ENCODE measurements at places on chromosomes 7 and 10.

DNA sequence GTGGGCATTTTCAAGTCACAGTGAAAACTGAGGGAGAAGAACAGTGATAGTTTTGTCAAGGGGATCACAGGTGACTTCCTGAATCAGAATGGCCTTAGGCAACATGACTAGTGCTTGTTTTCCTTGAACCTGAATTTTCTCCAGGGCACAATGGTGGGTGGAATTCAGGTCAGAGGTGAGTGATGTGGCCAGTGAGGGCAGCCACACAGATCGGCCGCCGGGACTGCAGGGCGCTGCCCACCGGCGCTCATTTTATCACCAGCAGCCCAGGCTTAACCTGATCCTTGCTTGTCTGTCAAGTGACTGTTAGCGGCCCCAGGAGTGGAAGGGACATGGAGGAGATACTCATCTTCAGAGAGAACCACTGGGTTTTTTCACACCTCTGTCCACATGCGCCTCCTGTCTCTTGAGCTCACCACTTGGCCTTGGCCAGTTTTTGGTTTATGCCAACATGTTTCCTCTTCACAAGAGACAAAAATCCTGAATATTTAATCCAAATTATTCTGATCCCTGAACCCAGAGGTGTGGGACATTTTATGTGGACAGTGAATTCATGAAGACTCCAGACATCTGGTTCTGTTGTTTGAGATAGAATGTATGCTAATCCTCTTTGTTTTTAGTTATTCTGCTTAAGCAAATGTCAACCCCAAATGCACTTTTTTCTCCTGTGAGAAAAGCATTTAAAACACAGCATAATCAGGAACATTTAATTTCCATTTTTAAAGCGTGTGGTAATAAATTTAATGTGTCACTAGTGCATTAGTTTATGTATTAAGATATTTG lies 108.7 kb downstream of the DOCK1 start:
- no peak for DNase-seq

DNA sequence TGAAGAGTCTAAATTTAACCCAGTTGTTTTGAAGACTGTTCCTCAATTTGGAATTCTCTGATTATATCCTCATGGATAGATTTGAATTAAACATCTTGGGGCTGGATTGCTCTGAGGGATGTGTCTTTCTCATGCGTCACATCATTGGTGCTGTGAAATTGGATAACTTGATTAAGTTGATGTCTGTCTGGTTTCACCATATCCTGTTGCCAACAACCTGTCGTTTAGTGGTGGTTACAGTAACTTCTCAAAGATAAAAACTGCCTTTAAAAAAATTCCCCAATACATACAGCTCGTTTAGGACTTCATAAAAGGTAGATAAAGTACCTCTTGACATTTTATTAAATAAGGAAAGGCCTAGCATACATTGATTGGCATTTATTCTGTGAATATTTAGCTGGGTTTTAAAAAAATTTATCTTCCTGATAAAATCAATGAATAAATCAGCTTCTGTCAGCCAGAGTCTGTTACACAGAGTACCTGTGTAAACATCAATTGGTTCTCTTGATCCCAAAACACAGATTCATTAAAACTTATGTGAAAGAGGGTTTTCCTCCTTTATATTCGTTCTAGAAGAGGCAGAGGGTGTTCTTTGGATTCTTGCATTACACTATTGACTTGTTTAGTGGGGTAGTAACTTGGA lies 10.5 kb downstream of the CRCP start:
- DNase-seq, result no peak

- no peak for DNase-seq
Measured at GRCh38 chr7:106692450-106693051, 31.6 kb upstream of the CCDC71L start.

DNA sequence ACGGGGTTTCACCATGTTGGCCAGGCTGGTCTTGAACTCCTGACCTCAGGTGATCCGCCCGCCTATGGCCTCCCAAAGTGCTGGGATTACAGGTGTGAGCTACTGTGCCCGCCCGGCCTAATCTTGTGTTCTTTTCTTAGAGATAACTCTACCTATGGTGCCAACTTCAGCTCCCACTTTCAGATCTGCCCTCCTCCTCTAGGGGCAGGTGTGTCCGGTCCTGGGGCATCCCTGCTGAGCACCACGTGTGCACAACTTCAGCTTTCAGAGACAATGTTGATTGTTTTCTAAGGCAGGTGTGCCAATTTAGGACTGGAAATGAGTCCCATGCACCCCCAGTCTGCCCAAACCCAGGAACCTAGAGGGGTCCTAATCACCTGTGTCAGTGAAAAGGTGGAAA lies 18.5 kb upstream of the FXYD4 start:
- no peak for DNase-seq

GRCh38 chr7:10767771-10768170 lies 205.9 kb upstream of the PHF14 start:
- no peak for DNase-seq

GRCh38 chr7:40331915-40332314 lies 197.1 kb downstream of the SUGCT start:
- DNase-seq, result no peak

GRCh38 chr10:89553064-89553734 lies 17.8 kb upstream of the SLC16A12 start:
- DNase-seq, result no peak

DNA sequence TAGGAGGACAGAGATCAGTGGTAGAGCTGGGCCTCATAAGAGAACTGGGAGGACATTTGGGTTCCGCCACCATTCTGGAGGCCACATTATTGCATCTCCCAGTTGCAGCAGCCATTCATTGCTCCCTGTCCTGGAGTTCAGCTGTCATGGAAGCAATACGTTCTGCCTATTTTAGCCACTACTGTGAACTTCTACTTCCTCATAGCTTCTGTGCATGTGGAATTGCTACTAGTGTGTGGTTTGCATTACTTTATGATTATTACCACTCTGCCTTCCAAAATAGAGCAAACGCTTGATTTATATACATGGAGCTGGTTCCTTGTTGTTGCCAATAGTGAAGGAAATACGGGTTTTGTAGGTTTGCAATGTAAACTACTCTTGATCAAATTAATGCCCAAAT lies 47.2 kb upstream of the PLPP4 start:
- DNase-seq, result no peak

- DNase-seq, result no peak
Measured at GRCh38 chr7:22332461-22332870, 24.5 kb downstream of the RAPGEF5 start.

DNA sequence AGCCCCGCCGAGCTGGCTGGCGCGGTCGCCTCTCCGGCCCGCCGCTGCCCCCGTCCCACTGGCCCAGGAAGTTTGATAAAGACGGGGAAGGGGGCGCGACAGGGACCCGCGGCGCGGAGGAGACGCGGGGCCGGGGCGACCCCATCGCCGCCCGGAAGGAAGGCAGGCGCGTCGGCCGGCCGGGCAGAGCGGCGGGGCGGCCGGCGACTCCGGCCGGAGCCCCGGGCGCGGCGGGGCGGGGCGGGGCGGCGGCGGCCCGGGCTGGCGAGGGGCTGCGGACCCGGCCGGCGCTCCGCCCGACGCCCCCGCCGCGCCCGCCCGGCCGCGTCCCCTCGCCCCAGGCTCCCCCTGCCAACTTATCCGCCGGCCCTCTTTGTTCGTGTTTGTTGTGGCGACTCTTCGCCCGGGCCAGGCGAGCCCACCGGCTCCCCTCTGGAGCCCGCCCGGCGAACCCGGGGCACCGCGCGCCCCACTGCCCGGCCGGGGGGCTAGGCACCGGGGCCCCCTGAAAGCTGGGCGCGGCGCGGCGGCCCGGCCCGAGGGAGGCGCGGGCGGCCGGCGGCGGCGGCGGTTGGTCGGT lies 571 bp downstream of the KDM7A start:
- no peak for DNase-seq

DNA sequence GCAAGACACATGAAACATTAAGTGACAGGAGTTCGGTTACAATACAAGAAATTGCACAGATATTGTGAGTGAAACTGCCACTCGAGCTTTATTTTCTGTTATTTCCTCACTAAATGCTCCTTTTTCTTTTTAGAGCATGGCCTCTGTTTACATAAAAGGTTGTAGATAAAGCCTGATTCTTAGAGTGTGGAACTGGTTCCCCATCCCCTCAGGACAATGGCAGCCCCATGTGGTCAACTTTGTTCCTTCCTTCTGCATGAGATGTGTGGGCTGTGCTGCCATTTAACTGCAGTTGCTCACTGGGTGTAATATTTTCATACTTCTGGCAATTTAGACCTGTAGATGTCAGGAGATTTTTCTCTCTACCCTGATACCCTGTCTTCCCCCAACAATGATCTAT lies 70.2 kb downstream of the LRGUK start:
- no peak for DNase-seq

DNA sequence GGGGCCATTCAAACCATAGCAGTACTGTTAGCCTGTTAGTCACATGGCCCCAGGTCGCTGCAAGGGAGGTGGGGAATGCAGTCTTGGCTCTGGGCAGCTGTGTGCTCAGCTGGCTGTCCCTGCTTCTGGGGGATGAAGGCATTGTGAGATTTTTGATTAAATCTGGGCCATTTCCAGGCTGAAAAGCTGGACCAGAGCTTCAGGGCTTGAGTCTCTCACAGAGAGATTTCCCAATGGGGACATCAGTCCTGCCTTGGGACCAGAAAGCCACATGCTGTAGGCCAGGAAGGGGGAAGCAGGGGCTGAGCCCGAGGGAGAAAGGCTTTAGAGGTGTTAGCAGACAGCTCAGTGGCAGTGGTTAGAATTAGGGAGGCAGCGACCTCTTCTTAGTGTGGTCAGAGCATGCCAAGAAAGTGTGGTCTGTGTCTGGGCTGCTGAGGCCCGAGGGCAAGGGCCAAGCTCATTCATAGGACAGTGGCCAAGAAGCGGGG lies 33.6 kb downstream of the PALD1 start:
- DNase-seq, result no peak

DNA sequence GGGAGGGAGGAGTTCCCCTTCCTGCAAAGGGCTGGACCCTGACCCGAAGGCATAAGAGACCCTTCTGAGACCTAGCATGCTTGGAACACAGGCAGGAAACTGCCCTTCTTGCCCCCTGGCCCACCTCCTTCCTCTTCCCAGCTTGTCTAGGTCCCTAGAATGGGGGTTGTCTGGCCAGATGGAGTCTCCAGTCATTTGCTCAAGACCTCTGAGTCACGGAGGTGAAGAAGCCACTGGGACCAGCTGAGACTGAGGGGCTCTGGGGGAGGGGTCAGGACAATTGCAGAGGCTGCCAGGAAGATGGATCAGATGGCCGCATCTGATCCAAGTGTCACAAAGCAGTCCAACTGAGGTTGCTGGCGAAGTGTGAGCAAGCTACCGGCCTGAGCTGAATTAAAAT lies 46.2 kb downstream of the COL13A1 start:
- no peak for DNase-seq

Data from ureter (tissue), 1 donor.